ENCODE measurements at places on chromosomes 5 and 9. TPM values are rescaled to one million over a fixed set of nuclear protein-coding genes. Genes with fewer than 3 reads are reported as not detected.

- peak; percentile 85 for DNase-seq
These were observed 55.6 kb downstream of the ARHGEF37 start for GRCh38 chr5:149636861-149637246.

DNA sequence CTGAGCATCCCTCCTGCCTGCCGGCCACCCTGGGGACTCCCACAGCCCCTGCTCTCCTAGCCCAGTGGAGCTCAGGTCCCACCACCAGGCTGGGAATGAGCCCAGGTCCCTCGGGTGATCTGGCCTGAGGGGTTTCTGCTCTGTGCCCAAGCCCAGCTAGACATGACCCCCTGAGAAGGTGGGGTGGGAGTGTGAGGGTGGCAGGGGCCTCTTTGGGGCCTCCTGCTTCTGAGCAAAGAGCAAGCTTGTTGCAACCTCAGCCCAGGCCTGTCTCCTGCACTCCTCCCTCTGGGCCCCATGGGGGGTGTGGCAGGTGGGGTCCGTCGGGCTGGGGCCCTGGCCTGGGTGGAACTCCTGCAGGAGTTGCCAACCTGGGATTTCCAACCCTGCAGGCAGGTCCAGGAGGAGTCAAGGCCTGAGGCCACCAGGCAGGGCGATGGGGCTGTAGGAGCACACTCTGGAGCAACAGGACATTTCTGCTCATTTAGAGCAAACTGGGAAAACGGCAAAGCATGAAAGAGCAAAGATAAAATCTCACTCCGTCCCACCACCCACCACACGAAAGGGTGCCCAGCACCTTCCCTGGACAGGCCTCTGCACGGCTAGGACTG, 11.4 kb upstream of the NRARP start:
- peak; percentile 53 for DNase-seq

ZFP37 gene
- total RNA-seq: 4.5 TPM

DNA sequence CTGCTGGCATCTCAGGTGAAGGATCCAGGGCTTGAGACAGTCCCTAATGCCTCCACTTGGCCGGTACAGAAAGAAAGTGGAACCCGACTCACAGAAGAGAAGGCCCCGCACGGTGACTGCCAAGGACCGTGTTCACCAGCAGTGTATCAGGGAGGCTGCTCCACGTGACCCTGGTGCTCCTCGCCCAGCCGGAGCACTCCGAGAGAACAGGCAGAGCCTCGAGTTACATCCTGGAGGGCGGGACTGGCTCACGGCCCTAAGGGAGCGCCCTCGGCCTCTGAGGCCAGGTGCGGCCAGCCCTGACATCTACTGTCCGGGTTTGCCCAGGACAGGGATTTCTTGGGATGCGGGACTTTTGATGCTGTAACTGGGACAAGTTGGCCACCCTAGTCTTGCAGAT, 104.0 kb upstream of the SARDH start:
- DNase-seq: no peak

- DNase-seq: no peak
These were observed 1015.9 kb downstream of the TLE1 start for GRCh38 chr9:80673496-80673895.
